ENCODE measurements at places on chromosomes 2 and 18.

DNA sequence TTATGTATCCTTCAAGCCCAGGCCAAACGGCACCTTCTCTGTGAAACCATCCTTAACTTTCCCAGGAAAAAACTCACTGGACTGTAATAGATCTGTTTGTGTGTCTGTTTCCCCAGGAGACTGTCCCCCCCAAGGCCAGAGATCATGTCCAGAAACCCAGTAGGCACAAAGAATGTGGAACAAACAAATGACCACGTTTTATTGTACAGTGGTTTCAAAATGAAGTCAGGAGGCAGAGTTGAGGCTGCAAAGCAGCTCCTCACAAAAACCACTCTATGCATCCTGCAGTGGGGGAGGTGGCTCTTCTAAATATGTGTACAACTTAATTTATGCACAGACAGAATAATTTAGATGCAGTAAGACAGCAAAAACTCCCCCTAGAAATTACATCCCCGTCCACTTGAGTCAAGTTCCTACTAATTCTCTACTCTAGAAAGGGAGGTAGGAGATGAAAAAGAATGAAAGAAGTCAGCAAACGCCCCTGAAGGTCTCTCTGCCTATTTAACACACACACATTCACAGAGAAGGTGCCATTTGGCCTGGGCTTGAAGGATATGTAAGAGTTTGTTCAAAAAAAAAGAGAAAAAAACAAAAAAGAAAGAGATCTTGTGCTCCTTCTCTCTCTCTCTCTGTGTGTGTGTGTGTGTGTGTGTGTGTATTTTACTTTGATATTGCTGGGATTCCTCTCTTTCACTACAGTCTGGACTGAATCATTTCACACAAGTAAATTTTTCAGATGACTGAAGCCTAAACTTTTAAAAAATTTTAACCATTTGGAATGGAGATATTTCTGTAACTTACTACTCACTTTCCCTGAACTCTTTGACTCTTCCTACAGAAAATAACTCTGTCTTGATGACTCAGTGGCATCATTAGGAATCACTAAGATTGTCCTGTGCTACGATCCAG, 19.5 kb downstream of the BCL2 start:
- no peak for DNase-seq

- DNase-seq = no peak
Measured at GRCh38 chr2:29114946-29115609, at the start of gene CLIP4. Gene CLIP4, plus strand, starts transcription at chr2:29115415. Its CDS starts 5,974 bp downstream, at chr2:29121389.

GRCh38 chr2:10289891-10290290, 12.8 kb upstream of the HPCAL1 start:
- DNase-seq = no peak

DNA sequence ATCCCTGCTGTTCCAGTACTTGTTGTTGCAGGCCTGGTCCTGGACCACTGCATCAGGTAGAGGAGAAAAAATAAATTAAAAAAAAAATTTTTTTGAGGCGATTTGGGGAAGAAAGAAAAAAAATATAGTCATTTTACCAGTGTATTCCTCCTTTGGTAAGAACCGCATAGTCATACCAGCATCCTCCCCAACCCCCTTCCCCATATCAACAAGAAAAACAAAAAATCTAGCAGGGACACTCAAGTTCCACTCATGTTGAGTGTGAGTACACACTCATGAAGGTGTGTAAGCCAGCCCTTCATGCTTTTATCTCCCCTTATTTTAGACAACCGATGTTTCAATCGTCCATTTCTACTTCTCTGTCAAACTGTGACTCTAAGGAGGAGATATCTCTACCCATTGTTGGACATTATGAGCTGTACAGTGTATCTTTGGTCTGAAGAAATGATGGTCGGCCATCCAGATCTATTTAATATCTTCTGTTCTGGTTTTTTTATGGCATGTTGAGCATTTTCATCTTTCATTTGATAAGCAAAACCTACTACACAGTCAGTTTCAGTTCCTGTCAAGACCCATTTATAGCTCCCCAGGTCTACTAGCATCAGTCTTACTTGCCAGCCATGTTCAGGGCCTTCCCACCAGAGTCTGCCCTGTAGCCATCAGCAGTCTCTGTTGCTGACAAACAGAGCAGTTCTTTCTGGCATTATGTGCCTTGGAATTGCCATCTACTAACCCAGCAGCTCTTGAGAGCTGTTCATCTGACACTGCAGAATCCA, 20.0 kb downstream of the ELP2 start:
- no peak for DNase-seq

DNA sequence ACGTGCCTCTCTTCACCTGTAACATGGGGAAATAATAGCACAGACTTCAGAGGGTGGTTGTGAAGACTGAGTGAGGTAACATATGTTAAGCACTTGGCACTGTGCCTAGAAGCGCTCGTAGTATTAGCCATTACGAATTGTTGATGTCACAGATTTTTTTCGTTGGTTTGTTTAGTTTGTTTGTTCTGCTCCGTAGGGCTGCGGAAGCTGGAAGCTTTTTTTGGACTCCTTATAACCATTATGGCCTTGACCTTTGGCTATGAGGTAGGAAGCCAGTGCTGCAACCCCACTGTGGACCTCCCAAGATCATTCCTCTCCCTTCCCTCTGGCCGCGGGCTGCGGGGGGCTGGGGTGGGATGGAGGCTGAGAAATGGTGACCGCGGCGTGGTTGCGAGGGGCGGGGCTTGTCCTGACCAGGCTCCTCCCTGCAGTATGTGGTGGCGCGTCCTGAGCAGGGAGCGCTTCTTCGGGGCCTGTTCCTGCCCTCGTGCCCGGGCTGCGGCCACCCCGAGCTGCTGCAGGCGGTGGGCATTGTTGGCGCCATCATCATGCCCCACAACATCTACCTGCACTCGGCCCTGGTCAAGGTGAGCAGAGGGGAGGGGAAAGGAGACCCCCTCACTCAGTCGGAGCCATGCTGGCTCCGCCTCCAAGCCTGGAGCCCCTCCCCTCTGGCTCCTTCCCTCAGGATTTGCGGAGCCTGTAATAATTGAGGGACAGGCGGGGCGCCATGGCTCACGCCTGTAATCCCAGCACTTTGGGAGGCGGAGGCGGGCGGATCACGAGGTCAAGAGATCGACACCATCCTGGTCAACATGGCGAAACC, 5.5 kb downstream of the SLC11A1 start:
- DNase-seq = peak; percentile 96

DNA sequence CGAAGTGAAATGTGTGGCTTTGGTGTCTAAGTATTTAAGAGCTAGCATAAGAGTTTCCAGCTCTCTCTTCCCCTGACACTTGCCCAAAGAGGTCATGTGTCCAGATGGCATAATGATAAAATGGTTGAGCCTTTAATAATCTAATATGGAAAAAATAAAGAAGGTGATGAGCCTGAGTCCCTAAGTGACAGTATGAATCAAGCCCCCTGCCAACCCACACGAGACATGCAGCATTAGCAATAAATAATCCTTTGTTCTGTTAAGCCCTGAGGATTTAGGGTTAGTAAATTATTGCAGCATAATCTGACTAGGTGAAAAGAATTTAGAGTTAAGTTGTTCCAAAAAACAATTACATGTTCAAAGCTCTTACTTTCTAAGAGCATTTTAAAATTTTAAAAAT, 217.2 kb upstream of the CCDC150 start:
- no peak for DNase-seq

DNA sequence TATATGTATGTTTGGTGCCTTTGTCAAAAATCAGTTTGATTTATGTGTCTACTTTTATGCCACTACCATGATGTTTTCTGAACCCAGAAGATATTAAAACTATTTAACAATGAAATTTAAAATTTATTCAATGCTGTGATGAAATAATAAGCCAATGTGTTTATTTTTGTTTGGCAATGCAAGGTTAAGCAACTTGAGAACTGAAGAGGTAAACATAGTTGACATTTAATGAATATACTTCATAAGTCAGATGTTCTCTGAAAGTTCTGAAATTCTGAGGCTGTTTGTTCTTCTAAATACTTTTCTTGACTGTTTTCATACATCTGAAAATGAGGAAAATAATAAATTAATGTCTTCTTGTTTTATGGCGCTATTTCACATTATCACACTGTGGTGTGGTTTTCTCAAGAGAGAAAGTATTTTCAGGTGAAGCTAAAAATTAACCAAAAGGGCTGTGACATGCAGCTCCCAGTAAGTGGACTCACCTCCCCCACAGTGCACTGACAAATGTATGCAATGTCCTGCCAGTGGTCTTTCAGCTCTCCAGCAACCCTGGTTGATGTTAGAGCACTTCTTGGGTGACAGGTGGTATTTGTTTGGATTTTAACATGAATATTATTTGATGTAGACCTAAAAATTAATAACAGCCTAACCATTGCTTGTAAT, 863.6 kb upstream of the SALL3 start:
- DNase-seq = no peak

GRCh38 chr2:221272729-221273128, 299.4 kb downstream of the EPHA4 start:
- DNase-seq = no peak

GRCh38 chr2:226971084-226971483, 135.2 kb downstream of the RHBDD1 start:
- DNase-seq = no peak

GRCh38 chr2:186683341-186683740, 10.5 kb upstream of the FAM171B start:
- DNase-seq = no peak

- DNase-seq = no peak
Measured at GRCh38 chr2:111634050-111634794, 249.8 kb downstream of the ANAPC1 start.

GRCh38 chr2:115248066-115248465, 805.6 kb downstream of the DPP10 start:
- DNase-seq = no peak

DNA sequence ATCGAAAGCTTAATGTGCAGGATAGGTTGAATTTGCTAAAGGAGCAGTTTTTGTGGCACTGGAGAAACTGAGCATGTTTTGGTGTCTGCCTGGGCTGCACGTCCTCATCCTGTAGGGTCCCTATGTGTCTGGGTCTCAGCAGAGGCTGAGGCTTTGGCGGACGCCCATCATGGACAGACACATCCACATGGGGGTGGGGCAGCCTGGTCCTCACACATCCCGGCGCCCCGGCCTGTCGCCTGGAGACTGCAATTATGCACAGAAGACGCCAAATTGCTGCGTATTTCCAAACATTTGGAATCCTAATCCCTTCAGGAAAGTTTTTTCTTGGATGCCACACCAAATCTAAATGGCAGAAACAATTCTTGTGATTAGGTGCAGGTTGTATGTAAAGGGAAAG, 128.2 kb upstream of the TWIST2 start:
- DNase-seq = no peak

- no peak for DNase-seq
Measured at GRCh38 chr2:16202266-16203020, 262.1 kb downstream of the MYCN start.

GRCh38 chr2:18829976-18830375, 240.6 kb upstream of the NT5C1B start:
- no peak for DNase-seq

- peak; percentile 64 for DNase-seq
Measured at GRCh38 chr2:76752506-76752905, 769.7 kb downstream of the LRRTM4 start.

DNA sequence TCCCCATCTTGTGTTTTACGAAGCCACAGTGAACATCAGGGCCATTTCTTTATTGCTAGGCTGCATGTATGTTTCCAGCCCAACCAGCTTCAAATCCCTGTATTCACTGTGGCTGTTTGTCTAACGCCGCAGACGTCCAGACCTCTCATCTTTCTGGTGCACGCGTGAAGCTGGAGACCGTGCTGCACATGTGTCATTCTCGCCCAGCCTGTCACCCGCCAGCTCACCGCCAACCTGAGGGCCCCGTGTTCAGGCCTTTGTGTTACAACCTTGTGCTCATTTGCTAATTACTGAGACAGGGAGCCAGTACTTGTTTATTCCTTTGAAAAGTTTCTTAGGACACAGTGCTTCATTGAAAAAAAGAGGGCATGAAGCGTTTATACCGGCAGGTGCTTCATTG, 21.4 kb downstream of the SALL3 start:
- DNase-seq = peak; percentile 55
